ENCODE measurements at places on chromosomes 7 and 10.

GRCh38 chr7:85573346-85573745, 386.5 kb upstream of the SEMA3D start:
- no peak for DNase-seq

DNA sequence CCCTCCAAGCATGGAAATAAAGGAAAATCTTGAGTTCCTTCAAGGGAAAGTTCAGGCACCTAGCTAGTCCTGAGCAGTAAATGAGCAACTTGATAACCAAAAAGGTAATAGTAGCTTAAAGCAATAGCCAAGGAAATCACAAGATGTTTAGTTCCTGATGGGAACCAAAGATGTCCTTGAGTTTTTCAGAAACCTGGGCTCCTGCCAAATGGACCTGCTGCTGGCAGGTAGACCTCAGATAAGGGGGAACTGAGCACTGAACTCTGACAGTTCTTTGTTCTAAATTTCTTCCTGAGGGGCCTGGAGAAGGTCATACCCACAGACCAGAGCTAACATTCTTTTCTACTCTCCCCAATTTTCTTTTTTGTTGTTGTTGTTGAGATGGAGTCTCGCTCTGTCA, 48.5 kb downstream of the TMEM130 start:
- no peak for DNase-seq

GRCh38 chr10:43408331-43408709, 666 bp downstream of the HNRNPF start:
- DNase-seq = no peak

DNA sequence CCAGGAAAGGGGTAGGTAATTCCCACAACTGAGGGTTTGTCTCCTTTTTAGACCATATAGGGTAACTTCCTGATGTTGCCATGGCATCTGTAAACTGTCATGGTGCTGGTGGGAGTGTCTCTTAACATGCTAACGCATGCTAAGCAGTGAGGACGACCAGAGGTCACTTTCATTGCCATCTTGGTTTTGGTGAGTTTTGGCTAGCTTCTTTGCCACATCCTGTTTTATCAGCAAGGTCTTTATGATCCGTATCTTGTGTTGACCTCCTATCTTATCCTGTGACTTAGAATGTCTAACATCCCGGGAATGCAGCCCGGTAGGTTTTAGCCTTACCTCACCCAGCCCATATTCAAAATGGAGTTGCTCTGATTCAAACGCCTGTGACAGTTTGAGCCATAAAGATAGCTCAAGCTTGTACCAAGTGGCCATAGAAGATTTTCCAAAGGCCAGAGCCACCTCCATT, 176.0 kb upstream of the NAMPT start:
- no peak for DNase-seq

DNA sequence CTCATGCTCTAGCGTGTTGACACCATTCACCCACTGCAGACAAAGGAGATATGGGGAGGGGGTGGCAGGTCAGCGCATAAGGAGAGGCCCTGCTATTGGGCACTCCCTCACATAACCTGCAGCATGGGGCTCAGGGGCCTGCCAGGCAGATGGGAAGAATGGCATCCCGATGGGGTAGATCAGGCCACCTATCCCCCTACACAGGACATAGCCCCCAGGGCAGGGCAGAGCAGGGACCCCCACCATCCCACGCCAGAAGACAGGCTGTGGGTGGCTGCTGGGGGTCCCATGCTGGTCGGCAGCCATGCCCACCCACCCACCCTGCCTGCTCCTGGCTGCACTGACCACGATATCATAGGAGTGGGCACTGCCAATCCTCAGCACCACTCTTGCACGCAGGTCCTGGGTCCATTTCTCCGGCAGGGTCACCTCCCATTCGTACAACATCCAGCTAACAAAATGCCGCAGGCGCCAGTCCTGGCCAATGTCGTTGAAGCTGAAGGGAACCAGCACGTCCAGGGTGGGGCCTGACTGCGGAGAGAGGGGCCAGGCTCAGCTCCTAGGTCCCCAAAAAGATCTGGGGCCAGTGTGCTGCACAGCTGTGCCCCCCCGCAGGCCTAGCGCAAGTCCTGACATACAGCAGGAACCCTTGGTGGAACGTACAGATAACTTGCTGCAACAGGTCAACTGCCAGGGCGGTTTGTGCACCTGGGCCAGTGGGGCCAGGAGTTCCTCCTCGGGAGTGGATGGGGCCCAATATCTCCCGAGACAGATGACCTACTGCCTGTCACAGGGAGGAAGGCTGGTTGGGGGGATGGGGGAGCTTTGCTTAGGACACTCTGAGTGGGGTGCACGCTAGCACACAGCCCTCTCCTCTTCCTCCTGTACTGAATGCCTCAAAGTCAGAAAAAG, 45.9 kb upstream of the ZNF479 start:
- DNase-seq = no peak

GRCh38 chr10:94357193-94357592, 5.5 kb downstream of the NOC3L start:
- no peak for DNase-seq

DNA sequence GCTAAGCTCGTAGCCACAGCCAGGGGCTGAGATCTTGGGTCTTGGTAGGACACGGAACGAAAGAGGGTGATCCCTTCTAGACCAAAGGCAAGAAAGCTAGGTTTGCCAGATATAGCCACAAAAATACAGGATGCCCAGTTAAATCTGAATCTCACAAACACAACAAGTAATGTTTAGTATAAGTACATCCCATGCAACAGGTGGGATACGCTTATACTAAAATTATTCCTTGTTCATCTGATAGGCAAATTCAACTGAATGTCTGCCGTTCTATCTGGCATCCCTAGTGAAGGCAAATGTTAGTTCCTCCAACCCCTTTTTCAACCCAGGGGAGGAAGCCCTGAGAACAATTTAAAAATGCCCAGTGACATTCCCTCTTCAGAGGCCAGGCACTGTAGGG, 131.1 kb upstream of the MGMT start:
- DNase-seq = no peak

DNA sequence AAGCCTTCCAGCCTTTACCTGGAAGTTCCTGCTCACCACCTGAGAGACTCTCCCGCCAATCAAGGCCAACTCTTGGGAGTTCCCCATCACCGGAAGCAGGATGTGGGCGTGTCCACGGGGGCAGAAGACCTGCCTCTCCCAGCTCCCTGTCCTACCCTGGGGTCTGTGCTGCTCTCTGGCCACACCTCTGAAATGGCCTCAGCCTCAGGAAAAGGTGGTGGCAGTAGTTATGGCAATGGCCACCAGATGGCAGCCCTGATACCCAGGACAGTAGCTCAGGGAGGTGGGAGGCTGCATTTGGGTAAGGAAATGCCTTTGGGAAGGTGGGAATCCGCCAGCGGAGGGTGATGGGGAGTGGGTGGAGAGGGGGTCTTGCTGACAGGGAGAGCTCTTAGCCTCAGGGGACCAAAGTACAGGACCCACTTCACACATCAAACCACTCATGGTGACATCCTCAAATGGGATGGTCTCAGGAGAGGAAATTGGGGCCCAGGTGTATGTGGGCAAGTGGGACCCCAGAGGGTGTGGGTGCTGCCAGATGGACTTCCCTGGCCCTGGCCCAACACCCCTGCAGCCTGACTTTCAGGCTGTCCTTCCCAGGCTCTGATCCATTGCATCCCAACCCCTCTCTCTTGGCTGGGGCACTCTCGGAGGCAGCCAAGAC, 33.9 kb downstream of the KAZALD1 start:
- peak; percentile 96 for DNase-seq

- no peak for DNase-seq
These were observed 82.7 kb downstream of the GLRX3 start for GRCh38 chr10:130218936-130219335.

GRCh38 chr7:41738806-41739205, 35.9 kb upstream of the INHBA start:
- no peak for DNase-seq

DNA sequence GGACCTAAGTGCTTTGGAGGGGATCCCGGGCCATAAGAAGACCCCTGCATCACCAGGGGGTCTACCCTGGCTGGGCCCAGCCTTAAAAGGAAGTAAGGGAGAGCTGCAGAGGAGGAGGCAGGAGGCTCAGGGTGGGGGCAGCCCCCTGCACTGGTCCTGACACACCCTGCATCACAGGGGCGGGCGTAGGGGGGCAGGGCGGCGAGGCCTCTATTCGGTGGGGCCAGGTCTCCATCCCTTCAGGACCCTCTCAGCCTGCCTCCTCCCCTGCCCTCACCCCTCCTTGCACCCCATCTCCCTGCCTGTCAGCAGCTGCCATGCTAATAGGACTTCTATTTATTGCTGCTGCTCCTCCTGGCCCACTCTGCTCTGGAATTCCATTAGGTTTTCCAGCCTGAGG, 101.4 kb downstream of the C10orf105 start:
- DNase-seq = no peak

GRCh38 chr7:33563651-33564050, 341.7 kb upstream of the BMPER start:
- DNase-seq = no peak

DNA sequence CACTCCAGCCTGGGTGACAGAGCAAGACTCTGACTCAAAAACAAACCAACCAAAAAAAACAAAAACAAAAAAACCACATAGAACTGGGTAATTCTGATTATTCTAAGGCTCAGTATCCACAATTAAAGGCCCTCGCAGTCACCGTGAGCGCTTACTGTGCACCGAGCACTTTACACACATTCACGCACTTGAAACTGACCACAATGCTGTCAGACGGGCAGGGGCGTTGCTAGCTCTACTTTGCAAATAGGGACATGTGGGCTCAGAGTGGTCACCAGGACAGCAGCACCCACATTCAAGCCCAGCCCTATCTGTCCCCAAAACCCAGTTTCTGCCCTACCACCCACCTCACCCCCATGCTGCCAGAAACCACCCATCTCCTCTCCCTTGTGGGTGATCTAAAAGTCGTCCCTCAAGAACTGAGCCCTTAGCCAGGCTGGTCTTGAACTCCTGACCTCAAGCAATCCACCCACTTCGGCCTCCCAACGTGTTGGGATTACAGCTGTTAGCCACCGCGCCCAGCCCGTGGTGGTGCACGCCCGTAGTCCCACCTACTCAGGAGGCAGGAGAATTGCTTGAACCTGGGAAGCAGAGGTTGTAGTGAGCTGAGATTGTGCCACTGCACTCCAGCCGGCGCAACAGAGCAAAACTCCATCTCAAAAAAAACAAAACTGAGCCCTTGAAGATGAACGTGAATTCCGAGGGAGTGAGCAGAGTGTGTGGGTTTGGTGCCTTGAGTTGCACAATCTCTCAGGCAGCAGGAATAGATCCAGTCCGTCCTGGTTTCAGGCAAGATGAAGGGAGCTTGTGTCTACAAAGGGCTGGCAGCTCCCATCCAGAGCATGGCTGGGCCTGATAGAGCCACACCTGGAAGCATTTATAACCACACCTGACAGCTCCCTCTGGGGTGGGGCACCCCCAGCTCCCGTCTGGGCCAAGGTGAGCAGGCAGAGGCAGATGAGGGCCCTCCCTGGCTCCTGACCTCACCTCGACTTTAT, 5.4 kb upstream of the HSPB1 start:
- DNase-seq = no peak

DNA sequence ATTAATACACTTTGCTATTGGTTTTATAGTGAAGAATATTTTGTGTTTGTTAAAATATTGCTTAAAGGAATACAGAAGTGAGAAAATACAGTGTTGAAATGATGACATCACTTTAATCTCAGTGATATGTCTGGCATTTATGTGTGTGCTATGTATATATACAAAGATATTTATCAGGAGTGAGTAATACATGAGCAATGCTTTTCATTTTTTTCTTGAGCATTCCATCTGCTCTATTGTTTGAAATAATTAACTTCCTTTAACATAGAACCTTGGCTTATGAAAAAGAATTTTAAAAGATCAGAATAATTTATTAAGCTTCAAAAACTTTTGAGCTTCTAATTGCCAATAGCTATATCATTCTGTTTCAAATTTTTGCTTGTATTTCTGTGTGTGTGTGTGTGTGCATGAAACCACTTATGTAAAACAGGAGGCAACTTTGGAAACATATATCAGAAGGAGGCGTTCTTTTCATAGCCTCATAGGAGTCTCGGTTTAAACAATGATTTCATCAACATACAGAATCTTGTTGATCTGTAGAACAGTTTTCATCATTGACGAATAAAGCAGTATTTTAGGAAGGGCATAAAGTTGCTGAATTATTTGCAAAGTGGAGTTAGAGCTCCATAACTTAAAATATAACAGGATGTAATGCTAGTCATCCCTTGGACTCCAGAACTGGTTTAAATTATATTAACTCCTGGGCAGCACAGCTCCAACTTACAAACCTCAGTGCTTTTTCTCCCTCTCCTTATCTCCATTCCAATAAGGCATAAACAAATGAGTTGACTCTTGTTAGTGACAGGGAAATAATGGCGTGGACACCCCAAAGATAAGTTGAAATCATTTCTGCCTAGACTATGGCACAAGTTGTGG, 228.4 kb upstream of the DGKB start:
- DNase-seq = no peak

GRCh38 chr7:129872054-129872453, 80.7 kb downstream of the UBE2H start:
- DNase-seq = no peak

GRCh38 chr10:127762925-127763324, 25.9 kb downstream of the FOXI2 start:
- no peak for DNase-seq

GRCh38 chr10:26481315-26481692, 43.2 kb downstream of the APBB1IP start:
- DNase-seq = no peak

GRCh38 chr7:148306759-148307158, 283.8 kb upstream of the C7orf33 start:
- DNase-seq = no peak

DNA sequence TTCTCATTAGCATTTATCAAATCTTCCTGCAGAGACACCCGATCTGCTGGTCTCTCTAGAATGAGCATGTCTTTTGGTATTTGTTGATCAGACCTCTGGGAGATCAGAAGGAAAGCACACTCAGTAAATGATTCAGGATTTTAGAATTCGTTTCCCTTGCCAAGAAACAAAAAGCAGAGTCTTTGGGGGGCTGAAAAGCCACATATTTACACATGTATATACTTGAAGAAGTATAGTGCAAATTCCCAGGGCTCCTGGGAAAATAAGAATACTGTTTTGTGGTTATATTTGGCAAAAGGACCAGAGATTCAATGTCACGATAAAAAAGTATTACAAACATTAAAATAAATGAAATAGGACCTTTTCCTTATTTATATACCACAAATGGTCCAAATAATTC, 100.2 kb downstream of the AGMO start:
- no peak for DNase-seq

GRCh38 chr7:14793151-14793550, 109.4 kb downstream of the DGKB start:
- DNase-seq = no peak

GRCh38 chr10:73644767-73645166, 3.5 kb upstream of the MYOZ1 start:
- DNase-seq = no peak

- DNase-seq = no peak
These were observed 251.2 kb upstream of the HGF start for GRCh38 chr7:82021036-82021435.

DNA sequence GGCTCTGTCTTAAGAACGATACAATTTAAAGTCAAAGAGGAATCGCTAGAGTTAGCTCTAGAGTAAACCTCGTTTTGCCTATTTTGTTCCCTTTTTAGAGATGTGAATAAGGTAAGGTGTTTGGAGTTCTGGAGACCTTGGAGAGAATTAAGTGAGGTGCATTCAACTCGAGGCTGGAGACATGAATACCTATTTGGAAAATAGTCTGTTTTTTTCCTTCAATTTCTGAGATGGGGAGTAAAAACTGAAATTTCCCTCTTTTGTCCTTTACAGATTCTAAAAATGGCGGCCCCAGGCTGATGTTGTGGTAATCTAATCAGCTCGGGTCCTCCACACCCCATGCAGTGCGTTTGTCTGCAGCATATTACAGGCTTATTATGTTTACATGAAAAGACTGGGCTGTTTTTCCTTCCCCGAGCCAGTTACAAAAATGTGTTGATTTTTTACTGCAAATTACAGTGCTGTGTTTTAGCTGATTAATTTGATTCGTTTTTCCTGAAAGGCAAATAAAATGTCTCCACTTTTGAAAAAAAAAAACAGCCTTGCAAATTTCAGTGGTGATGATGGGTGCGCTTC, 1.5 kb downstream of the KMT2E start:
- no peak for DNase-seq

Measured in H1 (cell line).